AG09319 (cell line): ENCODE measurements at places on chromosomes 12 and 14.
A peak's percentile ranks its signal among the peaks of the same experiment; 100 is the strongest.

GRCh38 chr14:103068351-103069073, 11.2 kb upstream of the CDC42BPB start:
- no peak for DNase-seq

DNA sequence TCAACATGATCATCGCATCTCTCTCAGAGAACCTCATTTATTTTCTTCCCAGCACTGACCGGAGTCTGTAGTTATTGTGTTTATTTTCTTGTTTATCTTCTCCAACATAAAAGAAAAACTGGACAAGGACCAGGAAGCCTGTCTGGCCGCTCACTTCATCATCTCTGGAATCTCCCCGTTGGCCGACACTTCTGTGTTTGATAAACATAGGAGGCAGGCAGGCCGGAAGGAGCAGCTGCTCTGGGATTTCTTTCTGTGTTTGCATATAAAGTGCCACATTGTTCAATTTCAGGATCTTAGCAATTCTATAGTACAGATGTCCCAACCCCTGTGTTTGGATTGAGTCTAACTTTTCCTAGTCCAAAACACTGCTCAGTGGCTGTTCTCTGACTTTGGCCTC, 53.3 kb downstream of the ACACB start:
- DNase-seq, result no peak

DNA sequence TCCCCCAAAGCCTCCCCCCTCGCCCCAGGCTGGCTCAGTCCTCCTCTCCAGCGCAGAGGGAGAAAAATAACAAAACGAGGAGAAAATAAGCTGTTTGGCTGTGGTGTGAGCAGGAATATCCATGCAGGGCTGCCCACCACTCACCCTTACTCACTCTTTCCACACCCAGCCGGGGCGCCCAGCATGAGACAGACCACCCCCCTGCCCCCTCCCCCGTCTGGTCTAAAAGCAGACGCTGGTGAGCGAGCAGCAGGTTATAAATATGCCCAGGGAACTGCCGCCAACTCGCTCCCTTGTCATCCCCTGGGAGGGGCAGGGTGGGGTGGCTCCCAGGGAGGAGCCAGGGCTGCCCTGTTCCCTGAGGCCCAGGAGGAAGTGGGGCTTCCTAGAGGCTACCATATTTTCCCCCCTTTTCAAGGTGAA, 7.4 kb downstream of the WNT1 start:
- no peak for DNase-seq

GRCh38 chr14:32728526-32728925, 210.2 kb upstream of the NPAS3 start:
- no peak for DNase-seq

- no peak for DNase-seq
These were observed 717 bp upstream of the KRT78 start for GRCh38 chr12:52849511-52849910.

DNA sequence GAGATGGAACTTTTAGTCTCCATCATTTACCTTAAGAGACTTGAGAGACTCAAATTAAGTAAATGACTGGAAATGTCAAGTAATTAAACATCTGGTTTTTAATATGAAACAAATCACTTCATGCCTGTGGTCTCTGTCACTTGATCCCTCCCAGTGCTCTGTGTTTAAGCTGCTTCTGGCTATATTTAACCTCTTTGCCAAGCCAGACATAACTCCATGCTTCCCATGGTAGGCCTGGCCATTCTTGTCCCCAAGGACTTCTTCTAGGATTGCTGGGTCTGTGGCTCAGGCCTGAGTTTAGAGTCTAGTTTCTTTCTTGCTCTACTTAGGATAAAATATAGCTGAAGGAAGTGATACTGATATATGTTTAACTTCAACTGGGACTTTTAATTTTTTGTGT, 1013.6 kb downstream of the FLRT2 start:
- peak; percentile 20 for DNase-seq

DNA sequence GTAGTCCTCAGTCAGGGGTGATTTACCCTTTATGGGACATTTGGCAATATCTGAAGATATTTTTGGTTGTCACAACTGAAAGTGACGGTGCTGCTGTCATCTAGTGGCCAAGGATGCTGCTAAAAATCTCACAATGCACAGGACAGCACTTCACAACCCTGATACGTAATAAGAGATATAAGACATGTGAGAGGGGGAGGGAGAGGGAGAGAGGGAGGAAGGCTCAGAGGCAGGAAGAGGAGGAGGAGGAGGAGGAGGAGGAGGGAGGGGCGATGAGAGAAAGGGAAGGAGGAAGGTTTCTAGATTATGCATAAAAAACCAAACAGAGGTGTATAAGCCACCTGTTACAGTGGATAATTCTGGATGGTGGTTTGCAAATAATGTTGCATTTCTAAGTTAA, 14.3 kb downstream of the MYL2 start:
- DNase-seq, result no peak

DNA sequence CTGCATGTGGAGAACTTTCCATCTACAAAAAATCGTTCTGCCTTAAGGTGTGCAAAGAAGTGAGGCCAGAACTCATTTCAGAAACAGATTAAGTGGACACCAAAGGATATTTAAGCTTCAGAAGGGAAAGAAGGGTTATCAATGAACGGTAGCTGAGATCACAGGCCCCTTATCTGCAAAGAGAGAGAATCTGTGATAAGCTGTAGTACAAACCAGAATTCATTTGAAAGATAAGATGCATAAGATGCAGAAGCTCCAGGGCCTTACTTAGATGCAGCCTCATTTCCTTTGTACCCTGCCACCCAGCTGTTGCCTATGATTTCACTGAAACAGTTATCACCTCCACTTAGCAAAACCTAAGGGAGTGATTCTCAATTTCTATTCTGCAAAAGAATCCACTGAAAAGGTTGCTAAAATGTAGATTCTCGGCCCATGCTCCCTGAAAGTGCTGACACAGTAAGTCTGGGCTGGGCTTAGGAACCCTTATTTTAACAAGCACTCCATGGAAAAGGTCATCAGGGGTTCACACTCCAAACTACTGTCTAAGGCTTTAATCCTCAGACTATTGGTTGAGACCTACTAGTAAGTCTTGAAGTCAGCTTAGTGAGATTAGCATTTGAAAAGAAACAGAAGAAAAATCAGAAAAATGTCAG, 64.8 kb downstream of the HELB start:
- no peak for DNase-seq

- no peak for DNase-seq
These were observed 63.3 kb downstream of the GTF2A1 start for GRCh38 chr14:81157431-81157830.

GRCh38 chr12:46384451-46385309, 12.1 kb upstream of the SLC38A2 start:
- no peak for DNase-seq

GRCh38 chr12:131264635-131265034, 310.9 kb downstream of the ADGRD1 start:
- DNase-seq, result no peak

GRCh38 chr12:125276567-125276966, 211.3 kb downstream of the AACS start:
- DNase-seq, result no peak

DNA sequence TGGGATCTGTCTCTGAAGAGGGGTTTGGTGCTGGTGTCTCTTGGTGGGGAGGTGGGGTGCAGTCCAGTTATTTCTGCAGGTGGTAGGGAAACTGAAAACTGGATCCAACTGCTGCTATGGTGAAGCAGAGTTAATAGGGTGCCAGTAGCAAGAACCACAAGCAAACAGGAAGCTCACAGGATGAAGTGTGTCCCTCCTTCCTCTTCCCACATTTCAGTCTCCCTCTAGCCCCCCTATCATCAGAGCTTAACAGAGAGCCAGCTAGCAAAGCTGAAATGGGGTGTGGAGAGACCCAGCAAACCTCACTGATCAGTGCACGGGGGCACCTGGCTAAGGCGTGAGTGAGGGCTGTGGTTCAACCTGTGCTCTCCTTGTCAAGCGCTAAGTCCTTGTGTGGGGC, 69.1 kb upstream of the C12orf71 start:
- no peak for DNase-seq

DNA sequence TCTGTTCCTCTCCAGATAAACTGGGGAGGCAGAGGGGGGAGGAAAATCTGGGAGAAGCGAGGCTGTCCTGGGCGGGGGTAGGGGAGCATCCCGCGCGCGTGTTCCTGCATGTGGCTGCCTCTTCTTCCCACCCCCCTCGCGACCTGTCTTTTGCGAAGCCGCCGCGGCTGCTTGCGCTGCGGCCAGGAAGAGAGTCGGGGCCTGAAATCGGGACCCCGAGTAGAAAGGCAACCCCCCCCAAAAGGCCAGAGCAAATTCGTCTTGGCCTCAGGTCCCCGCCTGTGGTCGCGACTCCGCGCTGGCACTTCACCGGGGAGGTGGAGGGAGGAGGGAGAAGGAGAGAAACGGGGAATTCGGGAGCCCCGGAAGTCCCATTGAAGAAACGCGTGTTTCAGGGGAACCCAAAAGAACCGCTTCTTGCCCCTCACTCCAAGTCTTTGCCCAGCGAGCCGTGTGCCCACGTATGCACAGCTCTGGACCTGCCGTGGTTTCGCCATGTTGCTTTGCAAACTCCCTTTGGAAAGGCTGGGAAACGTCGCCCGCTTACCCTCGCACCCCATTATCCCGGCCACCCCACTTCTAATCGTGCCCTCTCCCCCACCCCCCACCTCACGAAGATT, 944 bp downstream of the CCND2 start:
- no peak for DNase-seq

DNA sequence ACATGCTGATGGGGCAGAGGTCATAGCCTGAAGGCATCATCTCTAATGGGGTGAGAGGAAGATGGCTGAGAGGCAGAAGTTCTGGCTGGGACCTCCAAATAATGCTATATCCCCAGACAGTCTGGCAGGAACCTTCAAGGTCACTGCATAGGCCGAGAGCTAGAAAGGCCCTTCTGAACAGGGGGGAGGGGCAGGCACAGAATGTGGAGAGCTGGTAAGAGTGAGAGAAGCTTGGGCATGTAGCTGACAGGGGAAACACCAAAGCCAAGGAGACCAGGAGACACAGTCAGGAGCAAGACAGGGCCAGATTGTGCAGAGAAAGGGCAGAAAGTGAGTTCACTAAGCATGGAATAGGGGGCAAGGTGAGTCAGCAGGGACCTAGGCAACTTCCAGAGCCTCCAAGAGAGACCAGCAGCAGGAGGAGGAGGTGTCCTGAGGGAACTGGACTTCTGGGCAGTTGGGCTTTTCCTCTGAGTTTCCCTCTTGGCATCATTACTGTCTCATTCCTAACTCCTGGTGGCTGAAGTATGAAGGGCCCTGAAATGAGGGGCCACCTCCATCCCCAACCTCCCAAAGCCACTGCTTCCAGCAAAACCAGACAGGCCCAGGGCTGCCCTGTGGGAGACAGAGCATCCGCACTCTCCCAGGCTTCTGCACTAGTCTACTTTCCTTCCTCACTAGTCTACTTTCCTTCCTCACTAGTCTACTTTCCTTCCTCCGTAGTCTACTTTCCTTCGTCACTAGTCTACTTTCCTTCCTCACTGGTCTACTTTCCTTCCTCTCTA, 17.1 kb downstream of the ANO2 start:
- no peak for DNase-seq

- DNase-seq, result peak; percentile 65
These were observed 428 bp downstream of the RNF41 start for GRCh38 chr12:56221232-56221756.

- DNase-seq, result no peak
These were observed 20.7 kb downstream of the CLSTN3 start for GRCh38 chr12:7150841-7151240.

GRCh38 chr12:49674318-49674981, 32.8 kb downstream of the FMNL3 start:
- DNase-seq, result no peak

DNA sequence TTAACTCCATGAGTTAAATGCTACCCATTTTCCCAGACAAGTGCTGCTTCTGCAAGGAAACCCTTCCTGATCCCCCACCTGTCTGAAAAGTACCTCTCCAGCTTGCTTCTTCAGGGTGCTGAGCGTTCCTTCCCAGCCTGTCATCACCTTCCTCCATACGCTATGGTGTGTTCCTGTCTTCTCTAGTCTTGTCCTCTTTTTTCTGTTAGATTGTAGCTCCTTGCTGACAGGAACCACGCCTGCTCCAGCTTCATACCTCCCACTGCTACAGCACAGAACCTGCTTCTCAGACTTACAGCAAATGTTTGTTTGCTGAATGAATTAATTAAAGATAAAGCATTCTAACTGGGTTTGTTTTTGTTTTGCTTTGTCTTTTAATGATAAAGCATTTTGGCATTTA, 39.1 kb downstream of the ERH start:
- DNase-seq, result no peak

GRCh38 chr14:92040431-92041051, 682 bp upstream of the TRIP11 start:
- no peak for DNase-seq

DNA sequence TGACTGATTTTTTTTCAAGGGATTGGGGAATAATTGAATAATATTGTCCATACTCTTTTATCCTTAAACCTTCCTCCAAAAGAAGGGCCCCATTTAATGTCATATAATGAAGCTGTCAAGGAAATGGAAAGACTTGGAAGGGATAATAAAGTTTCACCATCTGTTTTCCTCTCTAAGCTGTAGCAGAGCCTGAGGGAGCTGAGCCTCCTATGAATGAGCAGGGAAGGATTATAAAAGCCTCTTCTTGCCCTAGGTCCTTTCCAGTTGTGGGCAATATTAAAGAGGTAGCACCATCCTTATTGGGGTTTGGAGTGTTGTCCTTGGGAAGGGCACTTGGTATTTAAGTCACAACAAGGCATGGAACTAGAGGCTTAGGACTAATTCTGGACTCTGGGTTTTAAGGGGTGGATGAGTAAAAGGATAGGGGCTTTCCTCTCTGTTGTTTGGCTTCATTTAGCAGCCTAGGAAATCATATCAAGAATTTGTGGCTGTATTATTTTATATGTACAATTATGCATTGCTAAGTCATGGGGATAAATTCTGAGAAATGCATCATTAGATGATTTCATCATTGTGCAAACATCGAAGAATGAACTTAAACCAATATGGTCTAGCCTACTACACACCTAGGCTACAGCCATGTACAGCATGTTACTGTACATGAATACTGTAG, 408.5 kb upstream of the DCN start:
- DNase-seq, result no peak

DNA sequence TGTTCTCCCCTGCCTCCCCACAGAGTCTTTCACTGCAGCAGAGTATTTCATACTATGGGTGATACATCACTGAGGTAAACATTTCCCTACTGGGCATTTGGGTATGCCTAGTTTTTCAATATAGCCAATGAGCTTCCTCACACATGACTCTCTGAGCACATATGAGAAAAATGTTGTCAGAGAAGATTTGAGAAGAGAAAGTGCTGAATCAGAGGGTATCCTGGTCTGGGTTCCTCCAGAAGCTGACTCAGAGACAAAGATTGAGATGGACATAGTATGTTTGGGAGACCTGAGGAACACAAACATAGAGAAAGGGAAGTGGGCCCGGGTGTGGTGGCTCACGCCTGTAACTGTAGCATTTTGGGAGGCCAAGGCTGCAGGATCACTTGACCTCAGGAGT, 12.6 kb downstream of the SLC8B1 start:
- no peak for DNase-seq

GRCh38 chr12:76057326-76057725, 25.8 kb upstream of the PHLDA1 start:
- DNase-seq, result no peak

- no peak for DNase-seq
These were observed 8.7 kb downstream of the SMIM41 start for GRCh38 chr12:52087961-52088820.
